ENCODE measurements at places on chromosomes 1 and 21.

- no peaks in the 10 kb centered on the region for H3K36me3 ChIP-seq
- H3K27me3 ChIP-seq: no peaks in the 10 kb centered on the region
- DNase-seq: no peak
Measured at GRCh38 chr1:78224246-78224785, 178.6 kb downstream of the GIPC2 start.

GRCh38 chr1:48776393-48777218 lies at the start of gene BEND5:
BEND5 (minus strand) TSS chr1:48776891; CDS start chr1:48776831, 60 bp downstream.
- peak; percentile 62 for DNase-seq
- no peaks in the 10 kb centered on the region for H3K36me3 ChIP-seq
- peak within 1 kb of the TSS; percentile 76 for H3K27ac ChIP-seq
- no peaks in the 10 kb centered on the region for H3K27me3 ChIP-seq
- peak within 1 kb of the TSS; percentile 51 for H3K4me3 ChIP-seq

GRCh38 chr1:30692201-30692947 lies 31.0 kb downstream of the MATN1 start:
- no peak overlapping the region for H3K27ac ChIP-seq
- no peaks in the 10 kb centered on the region for H3K36me3 ChIP-seq
- H3K4me3 ChIP-seq: no peak overlapping the region

- H3K4me1 ChIP-seq: peaks cover 4% of the 10 kb centered on the region
- H3K36me3 ChIP-seq: no peaks in the 10 kb centered on the region
- peak; percentile 26 for DNase-seq
- peak overlapping the region; percentile 47 for H3K27ac ChIP-seq
- H3K27me3 ChIP-seq: no peaks in the 10 kb centered on the region
Measured at GRCh38 chr1:155392898-155393411, 72.3 kb downstream of the RUSC1 start.

DNA sequence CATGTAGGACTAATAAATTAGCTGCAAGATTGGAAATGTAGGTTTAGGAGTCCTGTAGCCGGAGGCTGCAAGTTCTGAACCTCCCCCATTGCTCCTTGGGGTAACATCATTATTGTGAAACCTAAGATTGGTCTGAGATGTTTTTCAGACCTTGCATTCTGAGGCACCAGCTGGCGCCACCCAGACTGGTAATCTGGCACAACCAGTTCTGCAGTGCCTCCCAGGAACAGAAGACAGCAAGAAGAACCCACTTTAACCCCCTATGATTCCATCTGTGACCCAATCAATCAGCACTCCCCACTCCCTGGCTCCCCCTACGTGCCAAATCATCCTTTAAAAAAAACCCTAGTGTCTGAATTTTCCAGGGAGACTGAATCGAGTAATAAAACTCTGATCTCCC lies 11.6 kb upstream of the DNAJC6 start:
- H3K27me3 ChIP-seq: no peaks in the 10 kb centered on the region
- no peak overlapping the region for H3K4me3 ChIP-seq
- no peak overlapping the region for H3K27ac ChIP-seq
- H3K4me1 ChIP-seq: no peaks in the 10 kb centered on the region
- no peaks in the 10 kb centered on the region for H3K36me3 ChIP-seq

- no peak overlapping the region for H3K4me3 ChIP-seq
- DNase-seq: no peak
- no peak overlapping the region for H3K27ac ChIP-seq
- H3K27me3 ChIP-seq: no peaks in the 10 kb centered on the region
- no peaks in the 10 kb centered on the region for H3K36me3 ChIP-seq
Measured at GRCh38 chr21:42777064-42777756, 102.1 kb downstream of the WDR4 start.

GRCh38 chr1:2975466-2976179 lies 45.6 kb upstream of the ACTRT2 start:
- no peaks in the 10 kb centered on the region for H3K36me3 ChIP-seq
- no peaks in the 10 kb centered on the region for H3K27me3 ChIP-seq
- H3K4me3 ChIP-seq: no peak overlapping the region
- H3K27ac ChIP-seq: no peak overlapping the region

GRCh38 chr1:109821221-109821669 lies 57.5 kb upstream of the EPS8L3 start:
- no peaks in the 10 kb centered on the region for H3K4me1 ChIP-seq
- H3K27ac ChIP-seq: no peak overlapping the region
- no peaks in the 10 kb centered on the region for H3K27me3 ChIP-seq
- H3K36me3 ChIP-seq: no peaks in the 10 kb centered on the region

- no peaks in the 10 kb centered on the region for H3K36me3 ChIP-seq
- H3K27ac ChIP-seq: no peak within 1 kb of the TSS
- no peaks in the 10 kb centered on the region for H3K27me3 ChIP-seq
- DNase-seq: peak; percentile 70
Measured at GRCh38 chr1:6419804-6420453, at the start of gene HES2. HES2 (minus strand) TSS chr1:6419919; CDS start chr1:6419820, 99 bp downstream.

DNA sequence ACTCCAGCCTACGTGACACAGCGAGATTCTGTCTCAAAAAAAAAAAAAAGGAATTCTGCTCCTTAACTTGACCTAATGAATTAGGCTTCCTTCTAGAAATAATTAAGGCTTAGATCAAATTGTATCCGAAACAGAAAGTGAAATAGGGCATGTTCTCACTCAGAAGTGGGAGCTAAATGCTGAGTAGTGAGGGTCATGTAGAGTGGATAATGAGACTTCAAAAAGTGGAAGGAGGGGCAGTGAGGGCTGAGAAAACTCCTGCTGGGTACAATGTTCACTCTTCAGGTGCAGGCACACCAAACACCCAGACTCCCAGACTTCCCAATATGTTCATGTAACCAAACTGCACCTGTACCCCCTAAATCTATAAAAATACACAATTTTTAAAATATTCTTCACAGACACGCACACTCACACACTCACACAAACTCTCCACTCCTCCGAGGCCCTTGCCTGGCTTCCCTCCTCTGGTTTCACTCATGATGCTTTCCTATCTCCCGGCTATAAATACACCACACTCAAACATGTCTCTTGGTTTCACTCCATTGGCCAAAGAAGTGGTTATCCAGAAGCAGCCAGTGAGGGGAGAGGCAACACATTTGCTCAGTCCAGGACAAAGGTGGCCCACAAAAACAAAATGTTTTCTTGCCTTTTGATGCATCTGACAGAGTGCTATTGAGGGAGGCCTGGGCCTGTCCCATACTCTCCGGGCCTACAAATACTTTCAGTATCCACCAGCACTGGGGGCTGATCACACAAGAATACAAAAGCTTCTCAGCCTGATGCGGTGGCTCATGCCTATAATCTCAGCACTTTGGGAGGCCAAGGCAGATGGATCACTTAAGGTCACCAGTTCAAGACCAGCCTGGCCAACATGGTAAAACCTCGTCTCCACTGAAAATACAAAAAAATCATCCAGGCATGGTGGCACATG lies 249.2 kb downstream of the TOMM20 start:
- peaks cover 8% of the 10 kb centered on the region for H3K4me1 ChIP-seq
- no peak for DNase-seq
- no peaks in the 10 kb centered on the region for H3K36me3 ChIP-seq
- H3K4me3 ChIP-seq: no peak overlapping the region
- no peak overlapping the region for H3K27ac ChIP-seq

- no peak for DNase-seq
- H3K4me3 ChIP-seq: no peak overlapping the region
- H3K36me3 ChIP-seq: no peaks in the 10 kb centered on the region
Measured at GRCh38 chr1:112991402-112992120, 35.6 kb upstream of the SLC16A1 start.

DNA sequence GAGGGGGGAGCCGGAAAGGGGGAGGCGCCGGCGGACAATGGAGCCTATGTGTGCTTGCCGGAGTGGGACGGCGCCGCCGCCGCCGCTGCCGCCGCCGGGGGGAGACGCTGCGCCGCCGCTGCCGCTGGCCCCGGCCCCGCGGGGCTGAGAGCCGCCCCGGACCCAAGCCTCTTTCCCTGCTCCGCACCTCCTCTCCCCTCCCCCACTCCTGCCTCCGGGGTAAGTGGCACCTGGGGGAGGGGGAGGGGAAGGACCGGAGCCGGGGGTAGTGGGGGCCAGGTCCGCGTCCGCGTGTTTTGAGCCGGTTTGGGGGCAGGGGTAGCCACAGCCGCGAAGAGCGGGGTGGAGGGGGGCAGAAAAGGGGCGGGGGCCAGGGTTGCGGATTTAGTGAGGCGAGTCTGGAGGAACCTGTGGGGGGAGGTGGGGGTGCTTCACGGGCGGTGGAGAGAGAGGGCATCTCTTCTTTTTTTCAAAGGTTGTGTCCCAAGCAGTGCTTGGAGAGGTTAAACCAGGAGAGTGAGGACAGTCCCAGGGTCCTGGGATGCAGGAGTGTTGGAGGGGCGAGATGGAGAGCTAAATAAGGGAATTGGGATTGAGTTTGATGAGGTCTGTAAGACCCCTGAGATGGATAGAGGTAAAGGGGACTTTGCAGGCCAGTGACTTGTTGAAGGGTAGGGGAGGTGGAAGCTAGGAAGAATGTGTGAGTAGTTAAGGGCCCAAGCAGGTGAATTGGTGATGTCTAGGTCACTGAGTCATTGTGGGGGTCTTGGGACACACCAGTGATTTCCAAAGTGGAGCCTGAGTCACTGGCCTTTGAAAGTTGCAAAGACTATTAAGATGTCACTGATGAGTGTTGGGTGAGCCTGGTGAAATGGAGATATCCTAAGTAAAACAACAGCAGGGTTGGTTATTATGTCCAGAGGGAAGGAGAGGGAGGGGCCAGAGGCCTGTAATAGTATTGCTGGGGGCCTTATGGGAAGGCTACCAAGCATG lies 59.1 kb downstream of the BCL9 start:
- peak overlapping the region; percentile 68 for H3K4me3 ChIP-seq
- no peak for DNase-seq
- H3K4me1 ChIP-seq: peaks cover 11% of the 10 kb centered on the region
- no peaks in the 10 kb centered on the region for H3K27me3 ChIP-seq

GRCh38 chr1:102961549-102961948 lies 146.8 kb downstream of the COL11A1 start:
- no peaks in the 10 kb centered on the region for H3K27me3 ChIP-seq
- DNase-seq: no peak
- H3K36me3 ChIP-seq: no peaks in the 10 kb centered on the region
- H3K27ac ChIP-seq: no peak overlapping the region
- no peak overlapping the region for H3K4me3 ChIP-seq

DNA sequence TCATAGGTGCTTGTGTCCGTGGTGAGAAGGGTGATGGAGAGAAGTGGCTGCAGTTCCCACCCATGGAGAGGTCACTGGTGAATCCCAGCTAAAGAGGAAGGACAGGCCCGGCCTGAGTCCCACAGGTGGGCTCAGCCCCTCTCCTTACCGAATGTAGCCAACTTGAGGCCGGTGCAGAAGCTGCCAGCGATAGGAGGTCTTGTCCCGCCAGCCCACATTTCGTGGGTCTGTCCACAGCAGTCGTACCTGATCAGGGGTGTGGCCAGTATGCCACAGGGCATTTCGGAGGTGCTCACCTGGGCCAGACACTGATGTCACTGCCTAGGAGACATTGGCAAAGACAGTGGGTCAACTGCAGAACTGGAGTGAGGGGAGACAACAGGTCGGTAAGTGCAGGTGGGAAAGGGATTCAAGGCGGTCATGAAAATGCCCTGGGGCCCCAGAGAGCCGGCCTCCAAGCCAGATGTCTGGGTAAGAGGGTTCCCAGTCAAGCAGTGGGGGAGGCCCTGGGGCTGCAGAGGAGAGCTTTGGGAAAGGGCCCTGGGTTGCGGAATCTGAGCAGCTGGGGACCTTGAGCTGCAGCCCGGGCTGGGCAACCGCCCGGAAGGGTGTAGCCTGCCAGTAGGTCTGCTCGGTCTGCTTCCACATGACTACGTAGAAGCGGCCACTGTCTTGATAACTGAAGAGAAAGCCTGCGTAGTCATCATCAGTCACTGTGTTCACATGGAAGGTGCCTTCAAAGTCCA lies 10.6 kb downstream of the THBS3 start:
- DNase-seq: peak; percentile 84
- no peaks in the 10 kb centered on the region for H3K36me3 ChIP-seq
- H3K4me3 ChIP-seq: no peak overlapping the region
- H3K27me3 ChIP-seq: no peaks in the 10 kb centered on the region
- H3K27ac ChIP-seq: peak overlapping the region; percentile 45
- peaks cover 9% of the 10 kb centered on the region for H3K4me1 ChIP-seq

- no peaks in the 10 kb centered on the region for H3K27me3 ChIP-seq
- no peaks in the 10 kb centered on the region for H3K36me3 ChIP-seq
- no peak overlapping the region for H3K27ac ChIP-seq
- no peak overlapping the region for H3K4me3 ChIP-seq
- peaks cover 7% of the 10 kb centered on the region for H3K4me1 ChIP-seq
- no peak for DNase-seq
Measured at GRCh38 chr1:8455700-8456307, 137.9 kb downstream of the SLC45A1 start.

DNA sequence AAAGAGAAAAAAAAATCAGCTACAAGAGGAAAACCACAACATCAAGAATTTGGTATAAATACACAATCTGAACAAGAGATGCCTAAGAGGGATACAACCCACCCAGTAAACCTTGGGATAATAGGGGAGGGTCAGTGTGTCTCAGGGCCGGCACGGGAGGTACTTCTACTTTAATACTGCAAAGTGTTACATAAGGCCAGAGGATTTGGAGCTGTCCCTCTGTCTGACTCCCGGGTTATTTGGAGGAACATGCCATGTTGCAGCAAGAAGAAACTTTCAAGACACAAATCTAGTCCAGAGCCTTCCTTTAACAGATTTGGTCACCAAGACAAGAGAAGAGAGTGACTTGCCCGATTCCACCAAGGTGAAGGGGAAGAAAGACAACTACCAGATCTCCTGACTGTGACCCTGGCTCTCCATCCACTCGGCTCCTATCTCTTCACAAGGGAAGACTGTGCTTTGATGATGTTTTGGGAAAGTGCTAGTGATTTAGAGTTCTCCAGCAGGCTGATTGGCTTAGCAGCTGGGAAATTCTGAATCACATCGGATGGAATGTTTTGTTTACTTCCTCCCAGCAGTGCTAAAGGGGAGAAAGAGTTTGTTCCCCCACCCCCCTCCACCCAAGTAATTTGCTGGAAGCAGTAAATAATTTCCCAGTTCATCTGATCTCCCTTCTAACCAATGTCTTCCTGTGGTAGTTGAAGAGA lies 29.3 kb downstream of the SGIP1 start:
- no peaks in the 10 kb centered on the region for H3K27me3 ChIP-seq
- no peaks in the 10 kb centered on the region for H3K36me3 ChIP-seq
- no peak overlapping the region for H3K27ac ChIP-seq
- H3K4me1 ChIP-seq: no peaks in the 10 kb centered on the region

DNA sequence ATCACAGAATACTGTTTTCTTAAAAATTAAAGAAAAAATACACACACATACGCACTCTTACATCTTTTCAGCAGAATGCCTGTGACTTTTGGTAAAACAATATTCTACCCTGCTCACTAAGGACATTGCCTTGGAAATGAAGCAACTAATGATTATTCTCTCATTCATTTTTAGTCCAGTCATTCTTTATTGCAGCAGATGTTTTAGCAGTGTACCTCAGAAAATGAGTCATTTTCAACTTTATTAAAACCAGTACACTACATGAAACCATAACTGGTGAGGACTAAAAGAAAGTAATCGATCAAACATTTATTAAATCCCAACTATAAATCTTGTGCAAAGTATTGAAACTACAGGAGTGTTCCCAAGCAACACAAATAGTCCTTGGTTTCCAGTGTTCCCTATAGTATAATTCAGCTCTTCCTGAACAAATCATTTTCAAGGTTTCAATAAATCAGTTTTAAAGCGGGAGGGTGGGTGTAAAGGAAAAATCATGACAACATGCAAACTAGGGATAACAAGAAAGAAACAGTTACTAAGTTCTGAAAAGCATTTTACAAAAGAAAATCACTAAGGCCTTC lies 114.2 kb downstream of the ADGRL4 start:
- H3K36me3 ChIP-seq: no peaks in the 10 kb centered on the region
- no peak for DNase-seq
- no peak overlapping the region for H3K27ac ChIP-seq
- no peaks in the 10 kb centered on the region for H3K27me3 ChIP-seq

Data from pancreas (tissue), 10 donors.